ENCODE measurements at places on chromosomes 12 and 14.

- DNase-seq, result no peak
Measured at GRCh38 chr12:114371733-114372132, 34.2 kb downstream of the TBX5 start.

- no peak for DNase-seq
Measured at GRCh38 chr12:90922145-90922627, 32.8 kb downstream of the CCER1 start.

GRCh38 chr14:103318750-103319419 is 15.2 kb upstream of the EIF5 start:
- DNase-seq, result no peak

GRCh38 chr12:111569363-111570083 is 29.6 kb downstream of the ATXN2 start:
- no peak for DNase-seq

DNA sequence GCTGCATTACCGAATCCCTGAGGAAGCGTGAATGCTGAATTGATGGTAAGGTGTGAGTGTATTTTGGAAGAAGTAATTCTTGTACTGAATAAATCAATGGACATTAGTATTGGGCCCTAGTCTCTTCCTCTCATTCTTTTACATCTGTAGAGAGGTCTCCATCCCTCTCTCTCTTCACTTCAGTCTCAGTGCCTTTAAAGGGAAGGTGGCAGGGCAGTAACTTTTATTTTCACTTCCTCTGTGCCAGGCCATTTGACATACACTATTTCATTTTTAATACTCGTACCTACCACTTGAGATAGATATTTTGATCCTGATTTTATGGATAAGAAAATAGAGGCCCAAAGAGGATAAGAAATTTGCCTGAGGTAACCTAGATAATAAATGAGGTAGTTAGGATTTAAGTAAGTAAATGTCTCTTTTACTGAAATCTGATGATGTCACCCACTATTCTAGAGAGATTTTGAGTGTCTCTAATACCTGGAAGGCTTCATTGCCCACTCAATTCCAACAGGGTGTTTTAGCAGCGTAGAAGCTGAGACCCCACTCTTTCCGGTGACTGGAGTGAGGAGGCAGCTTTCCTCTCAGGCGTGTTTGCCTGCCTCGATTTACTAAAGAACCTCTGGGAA is 177.9 kb upstream of the PRICKLE1 start:
- no peak for DNase-seq

Measured in bone marrow (tissue), 2 donors.